ENCODE measurements at places on chromosomes 16 and 17. TPM values are rescaled to one million over a fixed set of nuclear protein-coding genes. Genes with fewer than 3 reads are reported as not detected.
A peak's percentile ranks its signal among the peaks of the same experiment; 100 is the strongest.

DNA sequence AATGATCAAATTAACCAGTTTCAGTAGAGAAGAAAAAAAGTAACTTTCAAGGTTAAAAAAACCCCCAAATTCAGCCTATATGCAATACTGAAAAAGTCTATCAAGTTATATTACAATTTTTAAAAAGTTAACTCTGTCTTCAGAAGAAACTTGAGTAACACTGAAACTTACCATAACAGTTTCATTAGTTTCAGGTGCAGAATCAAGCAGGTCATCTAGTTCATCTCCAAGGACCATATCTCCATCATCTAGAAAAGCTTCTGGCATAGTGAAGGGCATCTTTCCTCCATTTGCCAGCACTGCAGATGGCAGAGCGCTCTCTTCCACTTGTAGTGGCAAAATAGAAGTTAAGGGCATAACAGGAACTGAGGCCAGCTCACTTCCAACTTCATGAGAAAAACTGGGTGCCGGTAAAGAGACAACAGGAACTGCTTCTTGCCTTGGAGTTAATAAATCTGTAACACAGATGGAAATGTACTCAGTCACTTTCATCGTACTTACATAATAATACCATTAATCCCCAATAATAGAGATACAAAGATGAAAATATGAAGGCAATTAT lies 22.9 kb downstream of the ZC3H7A start:
- no peak for DNase-seq

- DNase-seq: no peak
Observed at GRCh38 chr16:67873435-67874370, 851 bp downstream of the EDC4 start.

The SLFN14 gene
- total RNA-seq: not detected

The MYH13 gene
- total RNA-seq: not detected

GRCh38 chr16:31477220-31478216 lies 5.4 kb upstream of the SLC5A2 start:
- peak; percentile 59 for DNase-seq

DNA sequence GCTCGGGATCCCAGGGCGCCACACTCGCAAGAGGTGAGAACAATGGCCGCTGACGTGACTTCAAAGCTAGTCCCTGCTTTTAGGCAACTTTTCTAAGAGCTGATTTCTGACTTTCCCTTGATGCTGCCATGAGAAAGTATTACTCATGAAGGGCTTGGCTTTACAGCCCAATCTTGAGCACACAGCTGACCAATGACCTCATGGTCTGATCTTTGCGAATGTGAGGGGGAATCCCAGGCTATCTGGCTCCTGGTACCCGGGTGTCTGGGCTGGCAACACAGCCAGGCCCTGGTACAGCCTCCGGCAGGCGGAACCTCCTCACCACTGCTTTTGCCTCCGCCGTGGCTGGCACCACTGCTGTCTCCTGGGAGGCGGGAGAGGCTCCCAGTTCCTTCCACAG lies 17.5 kb downstream of the NDUFAF8 start:
- no peak for DNase-seq

- DNase-seq: no peak
Observed at GRCh38 chr17:67032382-67032781, 12.0 kb upstream of the CACNG1 start.

- DNase-seq: no peak
Observed at GRCh38 chr17:42667088-42667951, 8.2 kb downstream of the TUBG2 start.

All from activated T-cell treated with anti-CD3 and anti-CD28 coated beads, Interleukin-2, amount 50 U/mL, for 72 hours (primary cell).